ENCODE measurements at places on chromosomes 1 and 21. TPM values are rescaled to one million over a fixed set of nuclear protein-coding genes. Genes with fewer than 3 reads are reported as not detected.

DNA sequence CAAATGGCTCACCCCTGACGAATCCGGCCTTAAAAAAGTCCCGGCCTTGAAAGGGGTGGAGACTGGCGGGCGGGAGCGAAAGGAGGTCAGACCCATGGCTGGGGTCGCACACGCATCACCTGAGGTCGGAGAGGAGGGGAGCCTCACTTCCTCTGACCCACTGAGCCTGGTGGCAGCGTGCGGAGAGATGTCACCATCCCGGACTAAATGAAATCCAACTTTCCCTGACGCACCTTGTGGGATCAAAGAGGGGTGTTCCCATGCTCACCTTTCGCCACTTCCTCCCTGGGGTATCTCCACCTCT is 709 bp upstream of the SLC41A1 start:
- no peak for DNase-seq

DNA sequence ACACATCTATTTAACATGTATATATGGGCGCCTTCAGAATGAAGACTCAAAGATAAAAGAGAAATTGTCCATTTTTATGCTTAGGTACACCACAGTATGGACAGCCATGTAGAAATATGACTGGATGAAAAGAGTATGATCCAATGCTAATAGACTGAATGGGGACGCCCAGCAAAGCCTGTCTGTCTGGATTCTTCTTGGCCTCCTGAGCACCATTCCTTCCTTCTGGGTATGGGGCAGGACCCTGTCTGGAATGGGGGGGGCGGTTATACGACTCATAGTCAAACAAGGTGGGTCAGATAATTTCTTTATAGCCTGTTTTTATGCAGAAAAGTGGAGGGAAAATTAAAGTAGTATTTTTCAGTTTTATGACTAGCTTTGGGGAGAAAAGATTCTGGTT is 81.2 kb upstream of the ABCD3 start:
- DNase-seq: no peak

DNA sequence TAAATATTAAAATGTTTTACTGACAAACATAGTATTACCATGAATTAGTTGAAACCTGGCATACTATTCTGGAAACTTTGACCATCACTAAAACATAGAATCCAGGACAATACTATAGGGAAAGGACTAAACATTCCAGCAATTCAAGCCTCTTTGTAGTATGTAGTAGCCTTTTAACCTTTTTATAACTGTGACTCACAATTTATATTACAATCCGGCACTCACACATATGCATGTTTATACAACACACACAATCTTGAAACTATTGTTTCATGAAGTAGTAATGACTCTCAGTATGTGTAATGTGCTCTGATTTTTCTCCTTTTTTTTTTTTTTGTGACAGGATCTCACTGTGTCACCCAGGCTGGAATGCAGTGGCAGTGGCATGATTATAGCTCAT is 64.3 kb downstream of the ANKRD13C start:
- DNase-seq: no peak

- DNase-seq: no peak
Measured at GRCh38 chr1:46672696-46673095, 1.0 kb downstream of the TEX38 start.

DNA sequence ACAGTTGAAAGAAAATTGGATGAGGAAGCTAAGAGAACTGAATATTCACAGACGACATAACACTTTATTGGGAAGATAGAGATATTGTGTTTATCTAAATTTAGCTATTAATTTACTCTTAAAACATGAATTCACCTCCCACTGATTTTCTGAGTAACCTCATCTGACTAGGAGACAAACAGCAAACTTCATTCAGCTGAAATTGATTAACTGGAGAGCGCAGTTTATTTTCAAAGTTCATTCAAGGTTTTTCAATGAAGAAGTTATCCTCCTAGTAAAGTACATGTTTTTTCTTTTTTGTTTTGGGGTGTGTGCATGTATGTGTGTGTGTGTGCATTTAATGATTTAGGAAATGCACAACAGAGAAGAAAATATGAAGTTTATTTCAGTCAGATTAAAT is 215.0 kb downstream of the KCNT2 start:
- no peak for DNase-seq

GRCh38 chr1:197600751-197601150 is 174.5 kb downstream of the DENND1B start:
- DNase-seq: no peak

DNA sequence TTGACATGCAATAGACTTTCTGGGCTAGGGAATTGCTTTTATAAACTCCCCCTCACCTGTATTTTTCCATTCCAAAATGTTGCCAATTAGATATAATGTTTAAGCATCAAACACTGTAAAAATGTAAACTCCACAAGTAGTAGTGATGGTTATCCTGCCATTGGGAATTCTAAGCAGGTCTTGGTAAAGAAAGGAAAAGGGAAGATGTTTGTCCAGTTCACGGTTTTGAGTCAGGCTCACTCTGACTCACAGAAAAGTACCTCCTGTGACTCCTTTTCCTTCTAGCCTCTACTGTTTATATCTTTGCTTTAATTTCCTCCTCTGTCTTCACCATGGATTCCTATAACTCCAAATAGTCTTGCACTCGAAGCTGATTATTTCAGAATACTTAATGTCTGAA is 19.0 kb upstream of the PTPN14 start:
- no peak for DNase-seq

- DNase-seq: no peak
Measured at GRCh38 chr1:46363121-46363520, 22.5 kb downstream of the NSUN4 start.

GRCh38 chr1:37811027-37811655 is 3.1 kb upstream of the YRDC start:
- DNase-seq: peak; percentile 75

DNA sequence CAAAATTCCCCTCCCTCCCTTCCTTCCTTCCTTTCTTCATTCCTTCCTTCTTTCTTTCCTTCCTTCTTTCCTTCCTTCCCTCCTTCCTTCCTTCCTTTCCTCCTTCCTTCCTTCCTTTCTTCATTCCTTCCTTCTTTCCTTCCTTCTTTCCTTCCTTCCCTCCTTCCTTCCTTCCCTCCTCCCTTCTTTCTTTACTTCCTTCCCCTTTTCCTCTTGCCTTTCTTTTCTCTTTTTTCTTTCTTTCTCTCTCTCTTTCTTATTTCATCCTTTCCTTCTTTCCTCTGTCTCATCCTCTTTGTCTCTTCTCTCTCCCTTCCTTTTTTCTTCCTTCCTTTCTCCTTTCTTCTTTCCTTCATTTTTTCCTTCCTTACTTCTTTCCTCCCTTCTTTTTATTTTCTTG is 171.9 kb upstream of the BRINP3 start:
- DNase-seq: no peak

GRCh38 chr1:12031039-12031980 is 12.0 kb downstream of the MIIP start:
- DNase-seq: peak; percentile 68

DNA sequence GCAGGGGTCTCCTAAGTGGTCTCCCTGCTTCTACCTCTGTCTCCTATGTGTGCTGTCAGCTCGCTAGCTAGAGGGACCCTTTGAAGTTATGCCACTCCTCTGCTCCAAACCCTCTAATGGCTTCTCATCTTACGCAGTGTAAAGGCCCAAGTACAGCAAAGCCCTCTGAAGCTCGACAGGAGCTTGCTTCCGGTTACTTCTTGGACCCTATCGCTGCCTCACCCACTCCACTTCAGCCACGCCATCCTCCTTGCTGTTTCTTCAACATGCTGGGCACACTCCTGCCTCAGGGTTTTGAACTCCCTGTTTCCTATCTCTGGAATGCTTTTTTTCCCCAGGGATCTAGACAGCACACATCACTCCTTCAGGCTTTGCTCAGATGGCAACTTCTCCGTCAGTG is 102.3 kb upstream of the F3 start:
- no peak for DNase-seq

GRCh38 chr1:79663916-79664315 is 657.4 kb upstream of the ADGRL4 start:
- DNase-seq: no peak

DNA sequence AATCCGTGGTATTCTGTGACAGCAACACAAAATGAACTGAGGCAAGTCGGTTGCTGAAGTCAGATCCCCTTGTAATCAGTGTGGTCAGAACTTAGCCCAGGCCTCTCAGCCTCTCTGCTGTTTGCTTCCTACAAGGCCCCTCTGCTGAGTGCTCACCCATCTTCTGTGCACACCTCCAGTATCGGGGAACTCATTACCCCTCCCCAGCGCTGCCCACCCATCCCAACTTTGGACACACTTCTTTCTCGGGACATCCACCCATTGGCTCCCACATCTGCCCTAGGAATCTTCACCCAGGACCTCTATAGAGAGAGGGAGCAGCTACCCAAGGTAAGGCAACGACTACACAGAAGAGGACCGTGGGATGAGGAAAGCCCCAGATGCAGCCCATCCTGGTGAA is 217.5 kb downstream of the MATN1 start:
- no peak for DNase-seq

Gene OR2L8
- total RNA-seq: not detected

Gene OR2T11
- total RNA-seq: not detected

Gene ERICH3
- total RNA-seq: 0.05 TPM

Gene PTPRU
- total RNA-seq: 0.64 TPM

Gene NUCKS1
- 211 TPM for total RNA-seq

Gene LRRC71
- total RNA-seq: not detected

Gene TEX38
- total RNA-seq: not detected

Gene TACSTD2
- not detected for total RNA-seq

All from activated CD8-positive, alpha-beta memory T cell treated with anti-CD3 and anti-CD28 coated beads, Interleukin-2, amount 10 ng/mL, durations not matched to agents 7 days and 5 days (primary cell).